ENCODE measurements at places on chromosomes 4 and X. TPM values are rescaled to one million over a fixed set of nuclear protein-coding genes. Genes with fewer than 3 reads are reported as not detected.

Gene PABPC5
- total RNA-seq: not detected

Gene MTHFD2L
- 7.1 TPM for total RNA-seq

Gene PFKFB1
- total RNA-seq: not detected

Gene TRIM61
- not detected for total RNA-seq

Gene CCNI
- total RNA-seq: 61.8 TPM

Gene MEPE
- not detected for total RNA-seq

Gene MAGEA1
- total RNA-seq: not detected

Gene ADH4
- total RNA-seq: not detected

Gene TRPC5OS
- total RNA-seq: not detected

Gene FGB
- not detected for total RNA-seq

Gene HCFC1
- 40.8 TPM for total RNA-seq

Gene LSM6
- total RNA-seq: 77.5 TPM

Gene NAP1L2
- 0.60 TPM for total RNA-seq

Gene COL4A6
- 0.03 TPM for total RNA-seq

Gene GPR78
- 0.12 TPM for total RNA-seq

DNA sequence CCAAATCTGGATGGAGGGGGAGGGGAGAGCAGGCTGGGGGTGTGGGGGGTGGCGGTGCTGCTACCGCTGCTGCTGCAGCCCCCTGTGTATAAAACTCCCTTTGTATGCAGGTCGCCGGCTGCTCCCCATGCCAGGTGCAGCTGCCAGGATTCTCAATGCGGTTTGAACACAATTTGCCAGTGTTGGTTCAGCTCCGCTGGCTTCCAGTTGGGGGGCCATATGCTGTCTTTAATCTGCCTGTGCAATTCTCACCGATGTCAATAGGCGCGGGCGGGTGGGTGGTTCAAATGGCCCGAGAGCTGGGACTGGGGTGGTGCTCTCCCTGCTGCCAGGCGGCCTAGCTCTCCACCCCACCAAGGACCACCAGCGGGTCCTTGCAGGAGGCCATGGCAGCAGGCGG, 257.6 kb downstream of the BCOR start:
- no peak for DNase-seq

DNA sequence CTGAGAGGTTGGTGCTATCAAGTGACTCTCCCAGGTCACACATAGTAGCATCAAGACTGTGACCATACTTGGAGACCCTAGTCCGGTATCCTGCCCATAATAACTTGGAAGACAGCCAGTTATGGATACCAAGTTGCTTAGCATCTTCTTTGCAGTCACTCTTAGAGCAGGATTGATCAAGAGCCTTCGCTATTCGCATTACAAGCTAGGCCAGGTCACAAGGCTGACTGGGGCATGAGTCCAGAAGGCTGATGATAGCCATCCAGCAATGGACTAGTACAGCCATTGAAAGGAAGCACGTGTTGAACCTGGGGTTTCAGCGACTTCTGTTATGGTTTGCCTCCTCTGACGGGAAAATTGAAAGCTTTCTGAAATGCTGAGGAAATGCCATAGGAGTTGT, 157.6 kb downstream of the POLA1 start:
- no peak for DNase-seq

- peak; percentile 73 for DNase-seq
Measured at GRCh38 chr4:98932539-98932938, 3.6 kb upstream of the EIF4E start.

DNA sequence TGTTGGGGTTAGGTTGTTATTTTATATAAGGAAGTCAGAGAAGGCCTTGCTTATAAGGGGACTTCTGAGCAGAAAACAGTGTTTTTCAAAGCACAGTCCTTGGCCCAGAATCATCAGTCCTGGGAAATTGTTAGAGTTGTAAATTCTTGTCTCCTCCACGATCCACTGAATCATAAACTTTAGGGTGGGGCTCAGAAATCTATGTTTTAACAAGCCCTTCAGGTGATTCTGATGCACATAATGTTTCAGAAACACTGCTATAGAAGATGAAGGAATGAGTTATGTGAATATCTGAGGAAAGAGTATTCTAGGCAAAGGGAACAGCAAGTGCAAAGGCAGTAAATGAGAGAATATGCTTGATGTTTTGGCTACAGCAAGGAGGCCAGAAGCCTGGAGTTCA, 121.8 kb downstream of the COL4A6 start:
- no peak for DNase-seq

DNA sequence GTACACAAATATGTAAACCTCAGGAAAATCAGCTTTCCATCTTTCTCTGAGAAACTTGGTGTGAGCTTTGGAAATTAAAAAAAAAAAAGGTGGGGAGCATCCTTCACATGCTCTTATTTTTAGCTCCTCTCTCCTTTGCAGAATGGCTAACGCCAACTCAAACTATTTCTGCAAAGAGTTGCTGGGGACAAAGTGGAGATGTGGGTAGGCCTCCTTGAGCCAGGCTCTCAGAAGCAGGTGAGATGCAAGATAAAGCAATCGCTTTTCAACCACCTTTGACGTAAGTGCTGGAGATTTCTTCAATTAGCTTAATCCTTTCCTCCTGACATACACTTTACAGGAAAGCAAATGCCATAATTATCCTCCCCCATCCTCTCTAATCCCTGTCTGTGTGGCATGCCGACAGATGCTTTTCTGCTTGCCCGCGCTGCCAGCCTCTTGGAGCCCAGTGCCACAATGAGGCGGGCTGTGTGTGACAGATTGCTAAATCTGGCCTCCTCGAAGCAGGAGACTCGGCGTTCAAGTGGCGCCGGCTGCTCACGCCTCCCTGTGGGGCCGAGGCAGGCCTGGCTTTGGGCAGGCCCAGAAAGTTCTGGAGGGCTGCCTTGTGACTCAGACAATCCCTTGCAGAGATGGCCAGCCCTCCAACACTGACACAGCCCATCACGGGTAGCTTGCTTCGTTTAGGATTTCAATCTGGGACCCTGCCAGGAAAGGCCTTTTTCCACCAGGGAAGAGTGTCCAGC, 64.9 kb upstream of the SOD3 start:
- no peak for DNase-seq

- peak; percentile 13 for DNase-seq
Measured at GRCh38 chrX:31126205-31126604, 54.4 kb upstream of the FTHL17 start.

DNA sequence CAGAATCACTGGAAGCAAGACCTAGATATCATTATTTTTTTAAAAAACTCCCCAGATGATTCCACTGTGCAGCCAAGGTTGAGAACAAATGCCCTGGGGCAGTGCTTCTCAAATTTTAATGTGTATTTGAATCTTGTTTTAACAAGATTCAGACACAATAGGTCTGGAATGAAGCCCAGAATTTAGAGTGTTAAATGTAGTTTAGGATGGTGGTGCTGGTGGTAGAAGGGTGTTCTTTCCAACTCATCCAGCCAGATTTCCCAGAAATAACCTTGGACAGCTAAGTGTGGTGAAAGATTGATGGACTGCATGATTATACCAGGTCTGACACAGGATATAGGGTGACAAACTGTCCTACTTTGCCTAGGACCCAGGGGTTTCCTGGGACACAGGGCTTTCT, 120.1 kb upstream of the MED14 start:
- DNase-seq: peak; percentile 40

GRCh38 chr4:37245391-37245954, 930 bp downstream of the NWD2 start:
- no peak for DNase-seq

DNA sequence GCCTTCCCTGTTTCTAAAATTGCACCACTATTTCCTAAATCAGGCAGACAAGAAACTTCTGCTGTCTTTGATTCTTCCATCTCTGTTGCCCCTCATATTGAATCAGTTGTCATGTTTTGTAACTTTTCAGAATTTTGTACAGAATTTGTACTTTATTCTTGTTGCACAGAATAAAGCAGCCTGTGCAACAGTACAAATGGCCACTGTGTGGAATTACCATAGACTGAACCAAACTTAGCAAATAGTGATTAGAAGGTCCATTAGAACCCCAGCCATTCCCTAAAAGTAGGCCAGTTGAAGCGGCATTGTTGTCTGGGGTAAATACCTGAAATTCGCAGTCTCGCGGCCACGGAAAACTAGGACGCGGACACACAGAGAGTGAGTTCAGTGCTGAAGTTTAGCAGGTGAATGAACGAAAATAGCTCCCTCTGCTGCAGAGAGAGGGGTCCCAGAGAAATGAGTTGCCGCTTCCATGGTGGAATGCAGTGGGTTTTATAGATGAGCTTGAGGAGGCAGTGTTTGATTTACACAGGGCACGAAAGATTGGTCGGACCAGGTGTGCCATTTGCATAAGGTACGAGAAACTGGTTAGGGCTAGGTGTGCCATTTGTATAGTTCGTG, 71.8 kb downstream of the C4orf33 start:
- no peak for DNase-seq

DNA sequence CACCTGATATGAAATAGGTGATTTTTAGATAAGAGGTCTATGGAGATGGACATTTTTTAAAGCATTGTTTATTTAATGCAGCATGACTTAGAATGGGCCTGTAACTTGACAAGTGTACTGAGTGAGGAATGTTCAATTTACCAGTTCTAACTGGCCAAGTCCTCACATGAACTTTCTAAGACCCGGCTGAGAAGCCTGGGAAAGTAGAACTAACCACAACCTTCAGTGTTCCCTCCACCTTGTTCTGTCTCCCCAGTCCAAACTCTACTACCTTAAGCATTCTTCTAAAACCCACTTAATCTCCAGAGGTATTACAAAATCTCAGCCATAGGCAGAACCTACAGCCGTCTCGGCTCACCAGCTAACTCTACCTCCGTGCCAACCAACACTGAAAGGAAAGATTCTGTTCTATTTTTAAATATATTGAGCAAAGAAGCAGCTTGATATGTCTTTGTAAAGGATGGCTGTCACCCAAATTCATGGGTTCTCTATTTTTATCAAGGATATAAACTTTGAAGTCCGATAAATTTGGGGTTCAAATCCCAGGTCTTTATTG, 6.8 kb downstream of the PPARGC1A start:
- no peak for DNase-seq

GRCh38 chr4:26524011-26524410, 33.7 kb upstream of the CCKAR start:
- no peak for DNase-seq

- DNase-seq: no peak
Measured at GRCh38 chr4:11438647-11439046, 10.0 kb upstream of the HS3ST1 start.

DNA sequence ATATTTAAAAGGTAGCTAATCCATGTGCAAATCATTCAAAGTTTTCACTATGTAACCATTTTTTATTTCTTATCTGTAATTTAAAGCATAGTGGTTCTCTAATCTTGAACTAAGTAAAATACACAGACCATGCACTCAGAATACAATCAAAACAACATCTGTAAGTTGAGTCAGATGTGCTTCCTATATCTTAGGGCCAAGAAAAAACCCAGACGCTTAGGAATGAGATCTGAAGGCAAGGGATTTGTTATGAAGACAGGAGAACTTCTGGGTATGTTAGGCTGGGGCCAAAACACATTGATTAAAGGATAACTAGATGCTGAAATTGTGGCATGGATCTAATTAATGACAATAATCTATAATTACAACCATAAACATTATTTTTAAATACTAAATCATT, 120.3 kb downstream of the PDE5A start:
- DNase-seq: no peak

DNA sequence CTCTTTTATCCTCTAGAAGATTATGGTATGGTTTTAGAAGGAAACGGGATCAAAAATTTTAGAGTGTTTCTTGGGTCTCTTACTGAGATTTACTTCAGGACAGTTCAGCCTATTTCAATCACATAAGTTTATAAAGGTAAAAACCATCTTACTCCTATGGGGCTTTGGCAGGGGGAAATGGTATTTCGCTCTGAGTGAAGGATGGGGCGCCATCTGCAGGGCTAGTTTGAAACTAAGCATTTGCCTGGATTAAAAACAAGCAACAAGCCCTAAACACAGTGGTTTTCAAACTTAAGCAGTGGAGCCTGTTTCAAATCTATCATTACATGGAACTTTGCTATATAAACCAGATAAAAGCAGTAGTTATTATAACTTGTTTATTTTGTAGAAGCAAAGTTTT, 361.5 kb upstream of the FMR1 start:
- peak; percentile 21 for DNase-seq

GRCh38 chr4:120839334-120839973, 83.1 kb downstream of the PRDM5 start:
- DNase-seq: no peak

DNA sequence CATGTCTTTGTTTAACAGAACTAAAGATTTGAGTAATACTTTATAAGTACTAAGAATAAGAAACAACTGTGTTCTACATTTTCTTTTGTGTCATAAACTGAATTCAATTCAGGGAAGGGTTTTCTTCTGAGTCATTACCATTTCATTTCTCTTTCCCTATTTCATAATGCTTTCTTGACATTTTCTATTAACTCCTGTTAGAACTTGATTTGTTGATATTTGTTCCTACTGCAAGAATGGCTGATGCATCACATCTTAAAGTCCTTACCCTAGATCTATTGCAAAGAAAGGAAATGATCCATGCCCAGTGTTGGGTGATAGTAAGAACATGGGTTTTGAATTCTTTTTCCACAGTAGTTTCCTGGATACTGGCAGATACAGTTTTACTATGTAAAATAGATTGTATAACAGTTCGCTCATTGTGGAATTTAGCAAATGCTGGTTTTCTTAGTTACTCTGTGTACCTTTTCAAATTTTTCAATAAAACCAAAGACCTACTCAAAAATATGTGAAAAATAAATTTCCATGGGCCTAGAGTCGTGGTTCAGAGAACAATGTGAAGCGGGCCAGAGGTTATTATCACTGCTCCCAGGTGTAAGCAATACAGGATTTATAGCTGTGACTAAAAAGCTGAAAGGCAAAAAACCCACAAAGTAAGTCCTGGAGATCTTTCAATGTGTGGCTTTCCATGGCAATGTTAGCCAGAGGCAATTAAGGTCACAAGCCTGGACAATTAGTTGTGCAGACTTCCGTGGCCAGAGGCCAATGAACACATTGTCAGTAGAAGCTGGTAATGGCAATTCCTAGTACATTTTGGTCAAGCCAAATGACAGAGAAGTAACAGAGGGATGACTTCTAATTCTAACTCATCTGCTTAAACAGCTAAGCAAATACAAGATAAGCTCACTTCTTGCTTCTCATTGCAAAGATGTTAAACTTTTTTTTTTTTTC, 127.3 kb upstream of the FAT4 start:
- DNase-seq: peak; percentile 92
